ENCODE measurements at places on chromosomes 7 and 10.

DNA sequence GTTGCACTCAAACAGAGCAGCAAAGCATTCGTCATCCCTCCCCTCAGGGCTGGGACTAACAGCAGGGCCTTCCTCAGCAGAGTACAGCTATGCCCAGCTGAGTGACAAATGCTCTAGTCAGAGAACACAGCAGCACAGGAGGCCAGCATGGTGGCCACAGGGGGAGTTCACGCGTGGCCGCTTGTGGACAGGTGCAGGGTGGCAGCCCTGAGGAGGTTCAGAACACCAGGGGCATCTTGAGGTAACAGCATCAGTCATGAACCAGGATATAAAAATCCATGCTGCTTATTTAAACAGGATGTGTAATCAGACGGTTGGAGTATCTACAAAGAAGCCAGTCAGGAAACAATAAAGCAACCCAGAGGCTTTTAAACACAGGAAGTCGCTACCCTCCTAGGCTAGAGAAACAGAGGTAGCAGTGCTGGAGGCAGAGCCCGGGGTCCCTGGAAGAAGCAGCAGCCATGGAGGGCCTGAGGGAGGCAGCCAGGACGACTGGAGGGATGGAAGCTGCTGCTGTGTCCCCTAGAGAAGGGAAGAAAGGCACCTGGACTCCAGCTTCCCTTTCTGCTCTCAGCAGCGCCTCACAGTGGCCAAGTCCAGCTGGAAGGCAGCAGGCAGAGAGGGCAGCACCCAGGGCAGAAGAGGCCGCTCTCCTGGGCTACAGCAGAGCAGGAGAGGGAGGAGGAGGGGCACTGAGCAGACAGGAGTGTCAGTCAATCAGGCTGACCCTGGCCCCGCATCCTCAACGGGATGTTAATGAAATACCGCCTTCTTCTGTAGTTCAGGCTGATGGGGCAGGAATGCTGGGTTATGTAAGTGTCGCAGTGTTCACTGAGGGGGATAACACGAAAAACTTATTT, 70.8 kb upstream of the UCN3 start:
- peak; percentile 61 for DNase-seq

DNA sequence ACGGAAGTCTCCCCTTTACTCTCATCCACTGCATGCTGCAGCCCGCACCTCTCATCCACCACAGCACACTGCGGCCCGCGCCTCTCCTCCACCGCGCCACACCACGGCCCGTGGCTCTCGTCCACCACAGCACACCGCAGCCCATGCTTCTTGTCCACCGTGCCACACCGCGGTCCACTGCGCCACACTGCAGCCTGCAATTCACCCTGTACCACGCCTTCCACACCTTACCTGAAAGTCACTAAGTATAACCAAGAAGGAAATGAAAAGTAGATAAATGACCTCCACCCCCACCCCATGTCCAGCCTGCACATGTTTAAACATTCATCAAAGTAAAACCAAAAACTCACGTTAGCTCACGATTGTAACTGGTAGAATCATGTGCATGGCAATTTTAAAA, 176.1 kb downstream of the DIP2C start:
- DNase-seq: no peak

DNA sequence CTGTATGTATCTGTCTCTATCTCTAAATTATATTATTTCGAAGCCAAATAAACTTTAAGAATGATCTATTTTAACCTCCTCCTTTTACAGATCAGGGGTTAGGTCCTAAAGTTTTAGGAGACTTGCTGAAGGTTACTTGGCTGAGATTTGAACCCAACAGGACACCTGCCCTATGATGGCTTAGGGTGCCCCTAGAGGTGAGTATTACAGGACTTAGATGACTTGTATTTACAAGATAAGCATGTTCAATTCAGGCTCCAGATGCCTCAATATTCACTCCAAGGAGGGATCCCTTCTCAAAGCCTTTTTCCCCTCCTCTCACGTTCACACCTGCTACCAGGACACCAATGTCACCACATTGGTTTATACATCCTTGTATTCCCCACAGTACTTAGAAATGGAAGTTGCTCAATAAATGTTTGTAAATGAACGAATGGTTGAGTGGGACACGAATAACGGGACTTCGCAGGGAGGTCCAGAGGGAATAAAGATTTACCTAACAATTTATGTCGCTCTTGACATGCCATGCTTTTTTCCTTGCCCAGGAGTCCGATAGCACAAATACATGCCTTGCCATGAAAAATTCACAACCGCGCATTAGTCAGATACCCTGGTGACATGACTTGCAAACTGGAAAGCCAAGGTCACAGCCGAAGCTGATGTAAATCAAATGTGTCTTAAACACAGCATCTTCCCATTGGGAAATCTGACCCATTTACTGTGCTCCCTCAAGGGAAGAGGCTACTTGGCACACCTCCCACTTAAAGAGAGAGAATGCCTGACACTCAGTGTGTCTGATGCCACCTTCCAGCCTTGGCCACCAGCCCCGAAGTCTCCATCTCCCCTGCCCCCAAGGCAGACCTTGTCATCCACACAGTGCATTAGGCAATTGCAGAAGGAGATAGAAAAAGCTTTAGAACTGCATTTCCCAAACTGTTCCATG, 872.2 kb upstream of the AUTS2 start:
- no peak for DNase-seq

- no peak for DNase-seq
These were observed 293.5 kb upstream of the AKR1E2 start for GRCh38 chr10:4532467-4532866.

DNA sequence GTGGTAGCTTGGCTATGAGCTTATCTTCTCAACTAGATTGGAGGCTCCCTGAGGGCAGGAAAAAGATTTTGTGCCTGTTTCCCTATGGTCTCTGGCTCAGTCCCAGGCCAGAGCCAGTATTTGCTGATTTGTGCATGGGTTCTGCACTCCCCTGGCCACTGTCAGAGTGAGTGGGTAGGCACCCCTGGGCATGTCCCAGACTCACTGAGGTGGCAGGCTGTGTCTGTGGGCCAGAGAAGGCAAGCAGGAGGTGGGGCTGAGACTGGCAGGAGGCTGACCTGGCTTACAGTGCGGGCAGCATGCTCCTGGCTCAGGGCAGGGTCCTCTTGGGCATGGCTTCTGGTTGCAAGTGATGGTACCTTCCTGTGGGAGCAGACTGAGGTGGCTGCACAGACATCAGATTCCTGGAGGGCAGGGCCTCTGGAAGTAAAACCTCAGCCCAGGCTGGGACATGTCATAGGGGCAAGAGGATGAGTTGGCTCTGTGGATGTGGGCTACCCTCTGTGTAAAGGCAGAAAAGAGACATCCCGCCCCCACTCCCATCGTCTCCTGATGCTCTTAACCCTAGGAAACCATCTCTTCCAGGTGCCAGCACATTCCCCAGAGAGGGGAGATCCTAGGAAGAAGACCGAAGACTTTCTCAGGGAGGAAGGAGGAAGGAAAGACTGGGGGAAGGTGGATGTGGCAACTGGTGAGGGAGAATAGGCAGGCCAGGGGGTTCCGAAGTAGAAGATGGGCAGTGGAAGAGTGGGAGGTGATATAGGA, 4.3 kb downstream of the KCP start:
- no peak for DNase-seq

DNA sequence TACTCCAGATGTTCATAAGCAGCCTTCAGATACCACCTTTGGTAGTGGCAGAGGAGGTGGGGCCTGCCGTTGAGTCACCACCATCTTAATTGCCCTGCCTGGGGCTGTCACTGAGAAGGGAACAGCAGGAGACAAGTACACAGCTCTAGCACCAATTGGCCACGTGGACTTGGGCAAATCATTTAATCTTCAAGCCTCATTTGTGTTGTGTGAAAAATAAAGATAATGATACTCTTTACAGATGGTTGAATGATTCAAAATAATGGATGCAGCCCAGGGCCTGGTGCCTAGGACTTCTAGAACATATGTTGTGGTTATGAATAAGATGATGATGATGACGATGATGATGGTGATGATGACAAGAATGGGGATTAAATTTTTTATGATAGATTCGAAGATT, 111.9 kb upstream of the ADAM12 start:
- DNase-seq: no peak

DNA sequence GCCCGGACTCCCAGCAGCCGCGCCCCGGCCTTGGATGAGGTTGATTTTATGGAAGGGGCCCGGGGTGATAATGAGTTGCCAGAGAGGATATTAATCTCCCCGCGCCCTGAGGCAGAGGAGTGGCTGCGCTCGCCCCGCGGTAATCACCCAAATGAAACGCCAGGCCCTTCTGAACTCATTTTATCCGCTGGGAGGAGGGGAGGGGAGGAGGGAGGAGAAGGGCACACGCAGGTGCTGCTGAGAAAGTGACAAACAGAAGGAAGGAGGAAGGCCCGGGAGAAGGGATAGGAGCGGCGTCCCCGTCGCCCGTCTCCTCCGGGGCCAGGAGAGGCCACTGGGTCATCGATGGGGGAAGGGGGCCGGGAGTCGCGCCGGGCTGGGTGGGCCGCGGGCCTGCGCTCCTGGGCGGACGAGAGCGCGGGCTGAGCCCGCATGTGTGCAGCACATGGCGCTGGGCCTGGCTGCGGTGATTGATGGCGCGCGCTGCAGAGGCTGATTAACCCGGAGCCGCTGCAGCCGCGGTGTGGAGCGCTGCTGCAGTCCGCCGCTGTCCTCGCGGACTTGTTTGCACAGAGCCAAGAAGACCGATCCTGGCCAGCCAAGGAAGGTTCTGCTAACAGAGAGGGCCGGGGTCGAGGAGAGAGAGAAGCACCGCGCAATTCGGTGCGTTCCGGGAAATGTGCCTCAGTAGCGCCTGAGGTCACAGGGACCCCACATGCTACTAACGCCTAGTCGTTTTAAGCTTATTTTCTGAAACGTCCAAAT, 6.5 kb downstream of the MNX1 start:
- DNase-seq: no peak

DNA sequence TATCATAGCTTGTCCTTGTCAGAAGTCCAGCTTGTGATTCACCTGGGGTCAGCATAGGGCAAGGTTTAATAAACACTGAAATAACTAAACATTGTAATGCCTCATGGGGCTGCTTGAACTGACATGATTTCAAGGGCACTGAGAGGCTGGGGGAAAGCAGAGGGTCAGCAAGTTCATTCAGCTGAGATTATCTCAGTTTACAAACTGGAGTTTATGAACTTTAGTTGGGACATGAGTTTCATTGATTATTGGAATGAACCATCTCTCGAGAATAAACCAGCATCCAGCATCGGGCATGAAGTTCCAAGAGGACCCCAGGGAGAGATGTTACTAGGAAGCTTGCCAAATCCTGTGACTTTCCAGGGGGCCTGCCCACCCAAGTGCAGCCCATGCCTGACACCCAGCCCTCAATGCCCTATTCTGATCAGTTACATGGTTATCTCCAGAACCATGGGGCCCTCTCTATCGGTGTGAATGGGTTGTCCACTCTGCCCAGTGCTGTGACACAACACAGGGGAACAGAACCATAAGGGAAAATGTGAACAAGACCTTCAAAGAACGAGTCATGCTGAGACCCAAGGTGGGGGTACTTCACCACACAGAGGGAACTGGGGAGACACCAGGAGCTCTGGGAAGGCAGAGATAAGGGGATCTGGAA, 7.9 kb upstream of the CYP3A7 start:
- DNase-seq: no peak

GRCh38 chr7:7584653-7585052, 18.0 kb downstream of the MIOS start:
- no peak for DNase-seq

GRCh38 chr10:25226775-25227682, 52.2 kb downstream of the GPR158 start:
- DNase-seq: no peak

- DNase-seq: no peak
These were observed 3.3 kb downstream of the IMMP2L start for GRCh38 chr7:111558991-111559390.

DNA sequence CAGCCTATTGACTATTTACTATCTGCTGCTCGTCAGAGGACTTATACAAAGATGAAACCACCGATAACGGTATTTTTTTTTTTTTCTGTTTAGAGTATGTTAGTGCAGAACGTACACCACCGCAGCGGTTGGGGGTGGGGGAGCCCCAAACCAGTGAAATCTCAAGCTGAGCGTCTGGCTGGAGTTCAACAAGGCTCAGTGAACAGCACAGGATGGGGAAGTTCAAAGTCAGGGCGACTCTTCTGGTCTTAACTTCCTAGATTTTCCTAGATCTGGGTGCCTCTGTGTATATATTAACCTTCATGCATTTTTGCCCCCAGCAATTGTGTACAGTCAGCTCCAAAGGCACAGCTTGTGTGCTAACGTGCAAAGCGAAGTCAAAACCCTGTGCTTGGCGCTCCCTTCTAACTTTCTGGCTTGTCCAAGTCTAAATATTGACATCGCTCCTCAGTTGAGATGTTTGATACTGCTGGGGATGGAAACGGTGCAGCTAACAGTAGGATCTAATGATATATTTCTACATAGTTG, 1.1 kb downstream of the RHOBTB1 start:
- no peak for DNase-seq

DNA sequence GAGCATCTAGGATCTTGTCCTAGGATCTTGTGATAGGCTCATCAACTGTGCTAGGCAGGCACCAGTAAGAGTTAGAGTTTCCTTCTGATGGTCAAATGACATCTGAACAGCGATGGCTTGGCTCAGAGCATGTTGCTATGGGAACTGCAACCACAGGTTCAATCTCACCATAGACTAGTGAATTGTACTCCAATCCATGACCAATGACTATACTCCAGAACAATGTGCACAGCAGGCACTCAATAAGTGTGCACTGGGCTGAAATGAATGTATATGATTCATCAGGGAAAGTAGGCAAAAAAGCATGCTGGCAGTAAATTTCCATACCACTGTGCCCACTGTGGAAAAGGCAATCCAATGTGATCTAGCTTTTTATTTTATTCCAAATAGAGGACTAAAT, 163.6 kb upstream of the HPS1 start:
- DNase-seq: no peak

DNA sequence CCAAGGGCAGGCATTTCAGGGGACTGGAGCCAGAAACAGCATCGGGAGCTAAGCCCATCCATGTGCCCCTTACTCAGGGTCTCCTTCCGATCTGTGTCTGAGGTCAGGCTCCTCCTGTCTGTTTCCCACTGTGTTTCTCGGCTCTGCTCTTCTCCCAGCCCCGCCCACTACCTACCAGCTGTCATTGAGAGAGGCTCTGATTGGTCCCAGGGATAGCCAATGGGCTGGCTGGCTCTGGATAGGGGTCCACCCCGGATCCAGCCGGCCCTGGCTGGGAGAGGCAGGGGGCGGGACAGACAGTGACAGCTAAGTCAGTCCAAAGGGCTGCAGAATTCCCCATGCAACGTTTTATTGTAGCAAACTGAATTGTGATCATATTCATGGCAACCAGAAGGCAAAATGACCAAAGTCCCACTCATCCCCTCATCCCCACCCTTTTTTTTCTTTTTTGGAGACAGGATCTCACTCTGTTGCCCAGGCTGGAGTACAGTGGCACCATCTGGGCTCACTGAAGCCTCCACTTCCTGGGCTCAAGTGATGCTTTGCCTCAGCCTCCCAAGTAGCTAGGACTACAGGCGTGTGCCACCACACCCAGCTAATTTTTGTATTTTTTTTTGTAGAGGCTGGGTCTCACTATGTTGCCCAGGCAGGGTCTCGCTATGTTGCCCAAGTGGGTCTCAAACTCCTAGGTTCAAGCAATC, 76.3 kb downstream of the CLIP2 start:
- peak; percentile 85 for DNase-seq

- no peak for DNase-seq
These were observed 46.4 kb upstream of the MKRN1 start for GRCh38 chr7:140525743-140526142.

Measured in SHP77 treated with DMSO at 0.1 percent for 48 hours (cell line).